ENCODE measurements at places on chromosomes 3 and 15.

DNA sequence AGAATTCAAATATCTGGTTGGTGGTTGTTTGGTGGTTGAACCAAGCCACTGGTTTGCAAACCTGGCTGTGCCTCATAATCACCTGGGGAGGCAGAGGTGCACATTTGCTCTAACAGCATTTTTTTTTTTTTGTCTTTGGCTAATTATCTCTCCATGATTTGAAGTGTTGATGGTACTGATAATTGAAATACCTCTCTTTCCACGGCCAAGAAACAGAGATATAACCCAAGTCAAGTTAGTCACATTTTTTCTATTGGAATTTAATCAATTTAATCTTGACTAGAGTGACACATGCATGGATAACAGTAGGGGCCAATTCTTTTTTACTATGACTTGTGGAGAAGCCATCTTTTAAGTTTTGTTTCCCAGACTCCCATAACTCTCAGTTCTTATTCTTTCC, 37.5 kb upstream of the SUCLG2 start:
- DNase-seq: no peak

- DNase-seq: no peak
These were observed 16.5 kb upstream of the USP50 start for GRCh38 chr15:50562735-50563640.

DNA sequence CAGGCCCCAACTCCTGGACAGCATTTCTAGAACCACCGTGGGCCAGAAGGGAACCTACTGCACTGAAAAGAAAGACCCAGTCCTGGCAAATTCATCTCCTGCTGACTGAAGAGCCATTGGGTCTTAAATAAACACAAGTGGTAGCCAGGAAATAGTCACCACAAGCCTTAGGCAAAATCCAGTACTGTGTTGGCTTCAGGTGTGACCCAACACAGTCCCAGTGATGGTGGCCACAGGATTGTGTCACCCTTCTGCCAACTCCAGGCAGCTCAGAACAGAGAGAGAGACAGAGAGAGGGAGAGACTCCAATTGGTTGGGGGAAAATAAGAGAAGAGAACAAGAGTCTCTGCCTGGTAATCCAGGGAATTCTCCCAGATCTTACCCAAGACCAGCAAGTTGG, 23.1 kb downstream of the NEDD4 start:
- DNase-seq: no peak

DNA sequence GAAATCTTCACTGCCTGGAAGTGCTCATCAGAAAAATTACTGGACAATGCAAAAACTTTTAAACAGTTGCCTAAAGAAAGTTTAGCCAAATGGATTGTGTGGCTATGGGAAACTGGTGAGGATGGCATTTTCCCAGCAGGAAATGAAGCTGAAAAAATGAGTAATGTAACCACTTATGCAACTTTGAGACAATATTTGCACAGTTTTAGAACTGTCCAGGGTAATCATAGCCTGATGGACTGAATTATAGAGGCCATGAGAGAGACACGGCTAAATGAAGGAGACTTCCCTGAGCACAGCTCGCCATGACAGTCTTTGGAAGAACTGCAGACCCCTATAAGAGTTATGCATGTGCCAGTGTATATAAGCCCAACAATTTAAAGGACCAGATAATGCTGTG, 881.5 kb downstream of the VGLL3 start:
- DNase-seq: no peak

DNA sequence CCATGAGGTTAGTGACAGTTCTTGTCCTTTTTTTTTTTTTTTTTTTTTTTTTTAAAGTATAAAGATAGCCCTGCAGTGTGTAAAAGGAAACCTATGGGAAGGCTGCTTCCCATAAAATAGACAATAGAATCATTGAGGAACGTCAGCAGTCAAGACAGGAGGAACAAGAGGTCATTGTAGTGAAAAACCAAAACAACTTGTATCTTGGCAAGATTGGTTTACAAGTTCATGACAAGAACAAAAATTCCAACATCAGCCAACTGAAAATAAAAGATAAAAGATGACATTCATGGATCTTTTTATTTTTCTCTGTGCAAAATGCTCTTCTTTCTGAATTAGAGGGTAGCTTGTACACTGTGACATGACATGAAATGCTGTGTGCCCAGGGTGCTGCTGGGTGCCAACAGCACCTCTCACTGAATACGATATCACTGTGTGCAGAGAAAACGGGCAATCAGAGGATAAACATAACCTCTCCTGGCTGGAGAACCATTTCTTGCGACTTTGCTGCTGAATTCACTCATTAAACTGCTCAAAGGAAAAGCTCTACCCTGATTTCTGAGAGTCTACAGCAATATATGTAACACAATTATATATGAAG, 30.1 kb upstream of the IP6K2 start:
- DNase-seq: no peak

GRCh38 chr3:81920816-81921215, 159.4 kb upstream of the GBE1 start:
- DNase-seq: no peak

All from vagina (tissue), 2 donors.